Left ventricle myocardium inferior (tissue), 1 donor: ENCODE measurements at places on chromosomes 1 and 21. TPM values are rescaled to one million over a fixed set of nuclear protein-coding genes. Genes with fewer than 3 reads are reported as not detected.

DNA sequence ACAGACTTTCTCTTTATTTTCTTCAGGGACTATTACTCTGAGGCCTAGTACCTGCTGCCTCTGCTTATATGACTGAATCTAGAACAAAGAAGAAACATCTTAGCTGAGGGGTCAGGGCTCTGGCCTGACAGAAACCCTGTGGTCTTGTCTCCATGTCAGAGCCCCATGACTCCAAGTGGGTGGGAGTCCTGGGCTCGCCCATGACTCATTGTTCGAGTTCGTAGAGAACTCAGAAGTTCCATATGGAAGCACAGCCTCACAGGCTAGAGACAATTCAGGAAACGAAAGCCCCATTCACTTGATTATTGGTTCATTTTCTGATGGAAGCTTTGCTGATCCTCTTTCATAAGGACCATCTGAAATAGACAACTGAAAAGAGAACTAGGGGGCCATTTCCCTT lies 73.2 kb downstream of the CD58 start:
- no peak for DNase-seq

DNA sequence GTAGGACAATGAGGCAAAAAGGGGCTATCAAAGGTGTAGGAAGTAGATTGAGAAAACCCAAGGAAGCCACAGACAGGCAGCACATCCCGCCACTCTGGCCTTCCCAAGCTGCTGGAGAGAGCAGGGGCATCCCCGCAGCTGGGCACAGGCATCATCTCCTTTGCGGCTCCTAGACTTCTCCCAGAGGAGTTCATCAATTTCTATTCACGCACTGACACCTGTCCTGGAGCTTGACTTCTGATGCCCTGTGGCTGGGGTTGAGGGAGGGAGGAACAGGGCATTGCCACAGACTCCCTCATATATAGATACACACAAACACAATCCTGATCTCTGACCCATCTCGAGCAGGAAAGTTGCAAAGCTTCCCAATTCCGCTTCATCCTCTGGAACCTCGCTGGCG lies 1.9 kb upstream of the TFAP2E start:
- no peak for DNase-seq

- no peak for DNase-seq
Observed at GRCh38 chr1:225944951-225945350, 3.9 kb upstream of the LEFTY2 start.

- DNase-seq: no peak
Observed at GRCh38 chr1:2001773-2002411, 1.7 kb downstream of the CFAP74 start.

DNA sequence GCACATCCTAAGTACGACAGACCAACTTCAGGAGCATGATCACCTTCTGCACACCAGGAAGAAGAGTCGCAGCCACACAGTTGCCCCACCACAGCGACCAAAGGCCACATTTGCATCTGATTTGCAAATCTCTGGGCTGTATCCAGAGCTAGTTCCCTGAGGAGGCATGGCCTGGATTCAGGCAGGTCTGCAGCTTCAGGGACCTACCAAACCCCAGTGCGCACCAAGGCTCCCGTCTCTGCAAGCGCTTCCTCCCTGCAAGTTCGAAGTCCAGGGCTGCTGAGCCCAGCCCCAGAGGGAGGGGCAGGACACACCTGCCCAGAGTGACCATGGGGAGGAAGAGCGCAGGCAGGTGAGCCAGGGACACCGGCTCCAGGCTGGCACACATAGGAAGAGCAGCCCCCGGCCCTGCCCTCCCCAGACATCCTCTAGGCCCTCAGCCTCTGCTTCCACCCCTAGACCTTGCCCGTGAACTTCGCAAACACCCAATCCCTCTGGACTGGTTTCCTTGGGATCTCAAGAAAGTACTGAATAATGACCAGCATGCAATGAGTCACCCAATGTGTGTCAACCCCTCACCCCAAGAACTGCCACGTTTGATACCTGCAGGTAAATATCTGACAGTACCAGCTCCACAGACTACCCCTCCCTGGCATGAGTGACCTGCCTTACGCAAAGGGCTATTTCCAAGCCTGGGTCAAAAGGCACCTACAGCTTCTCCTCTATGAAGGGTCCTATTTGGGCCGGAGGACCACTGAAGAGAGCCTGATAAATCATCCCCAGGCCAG lies 36.8 kb downstream of the CASZ1 start:
- no peak for DNase-seq

DNA sequence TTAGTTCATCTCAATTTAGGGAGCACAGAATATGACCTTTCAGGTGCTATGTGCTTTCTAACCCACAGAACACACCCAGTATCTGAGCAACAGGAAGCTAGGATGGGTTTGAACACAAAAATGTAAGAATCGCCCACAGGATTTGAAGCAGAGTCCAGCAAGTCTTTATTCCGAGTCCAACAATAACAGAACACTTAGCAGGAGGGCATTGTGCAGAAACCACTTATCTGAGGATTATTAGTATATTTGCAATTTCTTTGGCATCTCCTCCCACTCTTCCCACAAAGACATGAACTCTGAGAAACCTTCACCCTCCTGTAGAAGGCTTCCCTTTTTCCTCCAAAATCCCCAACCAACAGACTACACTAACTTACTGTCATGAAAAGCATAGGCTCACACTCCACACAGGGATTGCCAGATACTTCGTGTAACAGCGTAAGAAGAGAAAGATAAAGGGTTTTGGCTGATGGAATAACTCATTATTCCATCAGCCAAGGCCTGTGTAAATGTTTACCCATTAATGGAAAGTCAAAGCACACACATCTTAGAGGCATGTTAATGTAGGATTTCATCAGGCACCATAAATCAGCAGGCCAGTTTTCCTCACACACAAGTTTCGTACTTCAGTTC lies 16.1 kb downstream of the SIPA1L2 start:
- no peak for DNase-seq

GRCh38 chr1:3273447-3273846 lies 181.0 kb upstream of the ARHGEF16 start:
- no peak for DNase-seq

- peak; percentile 76 for DNase-seq
Observed at GRCh38 chr1:46667782-46668760, at the start of gene ATPAF1. ATPAF1 (minus strand) TSS chr1:46668364; CDS start chr1:46668322, 42 bp downstream.

GRCh38 chr1:223052931-223053330 lies 90.1 kb downstream of the TLR5 start:
- DNase-seq: no peak

- peak; percentile 79 for DNase-seq
Observed at GRCh38 chr1:21261551-21262292, 28.5 kb downstream of the ECE1 start.

GRCh38 chr1:183033205-183033604 lies 10.0 kb downstream of the LAMC1 start:
- DNase-seq: no peak

GRCh38 chr1:9593492-9594465 lies 5.1 kb downstream of the TMEM201 start:
- DNase-seq: peak; percentile 81

GRCh38 chr1:96388421-96389310 lies 332.9 kb upstream of the PTBP2 start:
- no peak for DNase-seq

- no peak for DNase-seq
Observed at GRCh38 chr1:70319750-70320149, 34.8 kb downstream of the ANKRD13C start.

- DNase-seq: no peak
Observed at GRCh38 chr21:41169701-41170100, 1.7 kb downstream of the BACE2 start.

DNA sequence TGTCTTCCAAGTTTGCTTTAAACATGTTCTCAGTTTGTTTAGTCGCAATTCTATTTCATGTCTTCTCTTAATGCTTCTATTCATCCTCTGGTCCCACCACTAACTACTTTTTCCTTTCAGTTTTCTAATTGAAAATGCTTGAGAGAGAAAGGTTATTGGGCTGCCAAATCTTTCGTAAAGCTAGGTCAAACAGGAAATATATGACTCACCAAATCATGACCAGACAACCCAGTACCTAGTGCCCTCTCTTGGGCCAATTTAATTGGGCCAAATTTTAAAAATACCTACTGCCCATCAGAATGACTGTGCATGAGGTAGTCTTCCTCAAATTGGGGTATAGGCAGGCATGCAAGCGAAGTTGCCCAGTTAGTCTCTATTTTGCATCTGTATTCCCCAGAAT lies 295.4 kb upstream of the PBX1 start:
- no peak for DNase-seq

DNA sequence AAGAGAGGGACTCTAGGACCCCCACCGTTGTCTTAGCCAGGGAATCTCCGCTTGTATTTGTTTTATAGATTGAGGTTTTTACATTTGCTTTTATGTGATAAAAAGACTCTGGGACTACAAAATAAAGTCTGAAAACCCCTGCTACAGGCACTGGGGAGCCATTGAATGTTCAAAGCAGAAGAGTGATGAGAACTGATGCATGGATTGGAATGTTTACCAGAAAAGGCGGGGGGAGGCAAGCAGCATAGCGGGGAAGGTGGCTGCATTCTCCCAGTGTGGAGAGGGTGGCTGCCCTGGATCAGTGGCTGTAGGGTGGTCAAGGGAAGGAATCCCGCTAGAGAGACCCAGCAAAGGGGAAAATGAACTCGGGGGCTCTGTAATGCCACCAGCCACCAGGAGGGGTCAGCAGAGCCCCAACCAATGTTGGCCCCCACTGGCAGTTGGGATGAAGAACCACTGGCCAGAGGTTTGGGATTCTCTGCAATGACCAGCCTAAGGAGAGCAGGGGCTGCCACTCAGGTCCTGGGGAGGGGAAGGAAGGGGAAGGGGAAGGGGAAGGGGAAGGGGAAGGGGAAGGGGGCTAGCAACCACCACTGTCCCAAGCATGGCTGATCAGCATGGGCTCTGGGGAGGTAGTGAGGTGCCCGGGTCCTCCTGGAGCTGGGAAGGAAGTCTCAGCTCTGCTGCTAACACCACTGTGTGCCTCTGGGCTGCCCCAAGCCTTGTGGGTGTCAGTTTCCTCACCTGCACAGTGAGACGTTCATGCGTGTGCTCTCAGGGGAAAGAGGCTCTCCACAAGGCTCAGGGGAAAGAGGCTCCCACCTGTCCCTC lies 19.2 kb upstream of the PEF1 start:
- DNase-seq: peak; percentile 58

DNA sequence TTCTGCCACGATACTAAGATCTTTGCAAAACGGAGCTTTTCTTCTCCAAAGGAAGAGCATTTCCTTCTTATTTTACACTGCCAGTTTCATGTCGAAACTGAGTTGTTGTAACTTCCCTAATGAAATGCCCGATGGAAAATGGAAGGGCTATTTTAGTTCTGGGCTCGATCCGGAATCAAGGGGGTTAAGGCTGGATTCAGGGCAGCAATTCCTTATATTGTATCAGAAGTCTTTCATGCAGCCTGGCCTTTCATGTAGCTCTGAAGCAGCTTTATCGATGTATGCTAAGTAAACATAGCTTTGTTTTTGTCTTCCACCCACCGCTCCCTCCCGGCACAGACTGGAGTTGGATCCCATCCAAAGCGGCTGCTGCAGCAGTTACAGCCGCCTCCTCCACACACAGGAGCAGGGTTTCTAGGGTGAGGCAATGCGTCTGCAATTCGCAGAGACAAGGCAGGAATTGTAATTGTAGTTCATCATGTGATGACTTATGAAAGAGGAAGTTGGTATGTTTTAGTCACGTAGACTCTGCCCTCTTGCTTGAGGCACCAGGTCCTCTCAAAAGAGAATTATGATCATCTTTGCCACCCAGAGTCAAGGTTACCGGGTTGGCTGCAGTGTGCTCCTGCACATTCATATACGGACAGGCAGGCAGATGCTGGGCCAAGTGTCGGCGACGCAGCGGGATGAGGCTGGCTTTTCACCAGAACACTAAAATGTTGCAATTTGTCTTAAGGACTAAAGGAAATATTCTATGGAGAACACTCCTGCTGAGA lies 2.6 kb upstream of the IRF2BP2 start:
- peak; percentile 89 for DNase-seq

DNA sequence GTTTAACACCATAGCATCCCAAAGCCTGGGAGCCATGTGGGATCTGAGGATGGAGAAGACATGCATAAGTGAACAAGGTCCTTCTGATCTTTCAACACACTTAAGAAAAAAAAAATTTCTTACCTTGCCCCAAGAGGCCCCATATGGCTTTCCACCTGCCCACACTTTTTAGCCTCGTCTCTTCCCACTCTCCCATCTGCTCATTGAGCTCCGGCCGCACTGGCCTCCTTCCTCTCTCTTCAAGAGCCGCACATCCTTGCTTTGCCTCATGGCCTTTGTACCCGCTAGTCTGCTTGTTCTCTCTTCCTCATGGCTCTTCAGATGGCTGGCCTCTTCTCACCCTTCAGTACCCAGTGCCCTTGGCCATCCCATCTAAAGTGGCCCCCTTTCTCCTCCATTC lies 70.2 kb upstream of the PDE4B start:
- DNase-seq: no peak

GRCh38 chr1:18175530-18176377 lies 68.2 kb downstream of the IGSF21 start:
- peak; percentile 59 for DNase-seq

GRCh38 chr1:41507110-41507720 lies 22.7 kb upstream of the EDN2 start:
- DNase-seq: no peak

DNA sequence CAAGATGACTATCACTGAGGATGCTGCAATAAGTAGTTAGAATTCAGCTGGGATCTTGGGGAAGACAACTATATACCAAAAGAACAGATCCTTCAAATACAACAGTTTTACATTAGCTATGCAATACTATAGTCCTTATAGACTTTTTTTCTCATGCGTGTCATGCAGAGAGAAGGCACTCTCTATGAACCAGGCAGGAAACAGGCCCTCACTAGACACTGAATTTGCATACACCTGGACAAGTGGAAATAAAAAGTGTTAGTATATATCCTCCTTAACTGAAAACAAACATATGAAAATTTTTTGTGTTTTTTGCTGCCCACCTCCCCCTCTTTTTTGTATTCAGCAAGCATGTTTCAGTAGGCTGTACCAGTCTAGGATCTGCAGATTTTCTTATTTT lies 29.9 kb downstream of the TMCO1 start:
- no peak for DNase-seq

DNA sequence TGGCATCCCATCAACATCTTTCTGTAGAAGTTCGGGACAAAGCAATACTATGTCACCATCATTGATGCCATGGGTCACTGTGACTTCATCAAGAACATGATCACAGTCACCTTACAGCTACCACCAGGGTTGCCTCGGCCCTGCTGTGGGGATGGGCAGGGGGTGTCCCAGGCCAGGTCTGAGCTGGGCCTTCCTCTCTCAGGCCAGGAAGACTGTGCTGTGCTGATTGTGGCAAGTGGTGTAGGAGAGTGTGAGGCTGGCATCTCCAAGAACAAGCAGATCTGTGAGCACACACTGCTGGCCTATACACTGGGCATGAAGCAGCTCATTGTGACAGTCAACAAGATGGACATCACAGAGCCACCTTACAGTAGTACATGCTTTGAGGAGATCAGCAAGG lies 20.9 kb upstream of the RPL11 start:
- no peak for DNase-seq

GRCh38 chr1:161987303-161987702 lies 36.4 kb downstream of the OLFML2B start:
- DNase-seq: no peak

- no peak for DNase-seq
Observed at GRCh38 chr1:235018161-235018560, 110.5 kb downstream of the TOMM20 start.

Gene FCRL5
- total RNA-seq: not detected

Gene KIF21B
- 0.47 TPM for total RNA-seq

Gene SETSIP
- not detected for total RNA-seq

Gene TMEM82
- not detected for total RNA-seq

Gene NPHS2
- not detected for total RNA-seq

Gene TMEM81
- 3.1 TPM for total RNA-seq

Gene OR6K3
- total RNA-seq: not detected

Gene C1orf185
- not detected for total RNA-seq

Gene PCSK9
- total RNA-seq: not detected

Gene DIRAS3
- 32.6 TPM for total RNA-seq
